Stromal cell of bone marrow (primary cell): ENCODE measurements at places on chromosomes 1 and 21.

DNA sequence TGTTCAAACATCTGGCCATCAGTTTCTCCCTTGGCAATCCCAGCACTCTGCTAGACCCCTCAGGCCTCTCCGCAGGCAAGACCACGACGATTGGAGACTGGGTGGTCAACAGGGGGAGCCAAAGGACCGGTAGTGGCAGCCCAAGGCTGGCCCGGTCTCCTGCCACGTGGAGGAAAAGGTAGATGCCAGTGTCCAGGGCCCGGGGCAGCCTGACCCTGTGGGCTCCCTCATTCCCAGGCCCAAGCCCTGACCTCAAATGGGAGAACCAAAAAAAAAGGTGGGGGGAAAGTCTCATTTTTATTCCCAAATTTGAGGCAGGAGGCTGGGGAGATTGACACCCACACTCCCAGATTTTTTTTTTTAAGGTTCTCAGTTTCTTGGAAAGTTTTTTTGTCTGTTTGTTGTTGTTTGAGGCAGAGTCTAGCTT, 24.8 kb downstream of the S100A6 start:
- peak; percentile 38 for DNase-seq

DNA sequence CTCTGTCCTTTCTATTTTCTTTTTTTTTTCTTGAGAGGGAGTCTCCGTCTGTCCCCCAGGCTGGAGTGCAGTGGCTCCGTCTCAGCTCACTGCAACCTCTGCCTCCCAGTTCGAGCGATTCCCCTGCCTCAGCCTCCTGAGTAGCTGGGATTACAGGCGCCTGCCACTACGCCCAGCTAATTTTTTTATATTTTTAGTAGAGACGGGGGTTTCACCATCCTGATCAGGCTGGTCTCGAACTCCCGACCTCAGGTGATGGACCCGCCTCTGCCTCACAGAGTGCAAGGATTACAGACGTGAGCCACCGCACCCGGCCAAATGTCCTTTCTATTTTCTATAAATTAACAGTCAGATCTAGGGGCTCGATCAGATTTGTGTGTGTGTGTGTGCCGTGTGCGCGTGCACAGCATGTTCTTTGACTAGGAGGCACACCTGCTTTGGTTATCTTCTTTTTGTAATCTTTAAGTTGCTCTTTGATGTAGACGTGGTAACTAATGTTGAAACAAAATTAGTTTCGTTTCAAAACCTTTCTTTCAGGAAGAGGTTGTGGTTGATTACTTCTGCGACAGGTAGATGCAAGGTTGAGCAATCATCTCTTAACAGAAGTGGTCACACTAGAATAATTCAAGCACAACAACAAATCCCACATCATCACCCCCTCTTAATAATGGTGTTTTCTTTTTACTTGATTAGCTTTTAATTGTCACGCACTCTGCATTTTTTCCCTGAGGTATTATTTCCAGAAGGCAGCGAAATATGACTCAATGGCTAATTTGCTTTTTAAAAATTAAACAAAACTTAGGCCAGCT, 779 bp upstream of the DEGS1 start:
- DNase-seq, result no peak

DNA sequence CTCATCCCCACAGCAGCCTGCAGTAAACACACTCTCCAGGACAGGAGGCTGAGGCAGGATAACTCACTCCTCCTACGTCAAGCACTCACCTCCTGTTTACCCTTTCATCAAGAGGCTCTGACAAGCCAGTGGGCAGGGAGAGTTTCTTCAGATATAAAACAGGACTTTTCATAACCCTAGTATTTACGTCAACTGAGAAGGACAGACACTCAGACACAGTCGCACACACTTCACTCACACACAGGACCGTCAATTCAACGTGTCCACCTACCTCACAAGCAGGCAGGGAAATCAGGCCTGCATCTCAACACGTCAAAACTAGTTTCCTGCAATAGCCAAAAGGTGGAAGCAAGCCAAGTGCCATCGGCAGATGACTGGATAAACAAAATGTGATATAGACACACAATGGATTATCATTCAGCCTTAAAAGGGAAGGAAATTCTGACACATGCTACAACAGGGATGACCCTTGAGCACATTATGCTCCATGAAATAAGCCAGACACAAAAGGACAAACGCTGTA, 48.6 kb downstream of the ITPKB start:
- no peak for DNase-seq

DNA sequence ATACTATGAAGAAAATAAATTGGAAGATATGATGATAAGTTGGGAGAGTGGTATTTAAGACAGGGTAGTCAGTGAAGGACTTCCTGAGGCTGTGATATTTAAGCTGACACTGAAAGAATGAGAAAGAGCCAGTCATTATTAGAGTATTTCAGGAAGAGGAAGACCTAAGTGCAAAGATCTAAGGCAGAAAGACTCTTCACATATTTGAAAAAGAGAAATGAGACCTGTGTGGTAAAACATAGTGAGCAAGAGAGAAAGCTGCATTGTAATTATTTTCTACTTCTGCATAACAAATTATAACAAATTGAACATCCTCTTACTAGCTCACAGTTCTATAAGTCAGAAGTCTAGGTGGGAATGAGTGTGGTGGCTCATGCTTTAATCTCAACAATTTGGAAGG, 34.6 kb upstream of the DOCK7 start:
- DNase-seq, result no peak

- no peak for DNase-seq
Observed at GRCh38 chr21:46128106-46128932, 27.1 kb downstream of the FTCD start.

GRCh38 chr1:64975740-64976139, 9.4 kb upstream of the JAK1 start:
- no peak for DNase-seq

- no peak for DNase-seq
Observed at GRCh38 chr1:156436141-156437036, 64.2 kb downstream of the MEF2D start.

DNA sequence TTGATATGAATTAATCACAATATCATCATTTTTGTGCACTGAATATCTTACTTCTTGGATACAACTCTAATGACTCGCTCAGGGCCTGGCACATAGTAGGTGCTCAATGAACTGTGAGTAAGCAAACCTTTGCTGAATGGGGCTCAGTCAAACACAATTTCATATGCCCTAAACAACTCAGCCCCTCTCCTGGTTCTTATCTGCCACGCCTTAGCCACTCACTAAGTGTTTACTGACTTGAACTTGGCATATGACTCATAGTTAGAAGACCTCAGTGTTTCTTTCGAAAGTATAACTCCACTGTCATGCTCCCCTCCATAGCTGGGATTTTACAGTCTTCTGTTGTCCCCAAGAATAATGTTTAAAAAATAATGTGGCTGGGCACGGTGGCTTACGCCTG, 4.8 kb upstream of the IFNLR1 start:
- no peak for DNase-seq

DNA sequence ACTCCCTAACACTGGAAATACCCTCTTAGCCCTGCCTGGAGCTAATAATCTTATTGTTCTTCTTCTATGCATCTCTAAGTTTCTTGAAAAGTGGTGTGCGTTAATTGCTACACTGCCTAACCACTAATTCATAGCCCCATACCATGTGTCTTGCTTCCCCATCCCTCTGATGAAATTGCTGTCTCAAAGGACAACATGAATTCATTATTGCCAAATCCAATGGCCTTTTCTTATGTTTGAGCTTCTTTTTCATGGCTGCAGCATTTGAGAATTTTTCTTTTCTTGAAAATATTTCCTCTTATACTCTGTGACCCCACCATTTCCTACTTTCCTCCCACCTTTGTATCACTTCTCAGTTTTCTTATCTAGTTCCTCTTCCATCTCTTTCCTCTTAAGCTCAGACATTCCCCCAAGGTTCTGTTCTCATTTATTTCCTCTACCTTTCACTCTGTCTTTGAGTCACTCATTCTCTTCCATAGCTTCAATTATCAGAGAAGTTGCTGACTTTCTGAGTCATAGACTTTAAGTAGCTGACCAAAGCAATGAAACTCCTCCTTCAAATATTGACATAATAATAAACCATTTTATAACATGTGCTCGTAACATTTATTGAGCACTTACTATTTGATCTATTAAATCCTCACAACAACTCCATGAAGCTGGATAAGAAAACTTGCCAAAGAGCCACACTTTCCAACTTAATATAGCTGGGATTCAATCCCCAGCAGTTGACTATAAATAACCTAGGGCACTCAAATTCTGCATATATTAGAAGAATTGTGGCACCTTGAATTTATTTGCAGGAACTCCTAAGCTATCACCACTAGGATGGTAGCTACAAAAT, 35.5 kb upstream of the ATP6V1G3 start:
- DNase-seq, result no peak

- no peak for DNase-seq
Observed at GRCh38 chr1:1920608-1921458, 1.8 kb upstream of the TMEM52 start.

GRCh38 chr1:149846593-149847466, 52.5 kb upstream of the BOLA1 start:
- DNase-seq, result no peak

GRCh38 chr1:244960904-244961303, 96.6 kb upstream of the HNRNPU start:
- no peak for DNase-seq

- DNase-seq, result no peak
Observed at GRCh38 chr1:13494712-13495111, 19.1 kb downstream of the LRRC38 start.

DNA sequence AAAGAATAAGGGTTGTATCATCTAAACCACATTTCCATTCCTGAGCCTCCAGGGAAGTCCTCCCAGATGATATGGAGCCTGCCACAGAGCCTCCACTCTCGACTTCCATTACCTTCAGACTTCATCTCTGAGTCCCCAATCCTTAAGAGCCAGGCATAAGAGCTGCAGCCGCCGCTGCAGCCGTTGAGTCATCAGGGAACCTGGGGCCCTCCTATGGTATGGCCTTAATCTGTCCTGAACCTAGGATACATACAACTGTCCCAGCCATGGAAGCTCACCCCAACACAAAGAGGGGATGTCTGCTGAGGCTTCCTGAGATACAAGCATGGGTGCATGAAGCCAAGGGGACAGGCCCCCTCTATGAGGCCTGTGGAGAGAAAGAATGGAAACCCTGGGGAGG, 16.3 kb downstream of the TAL1 start:
- no peak for DNase-seq

DNA sequence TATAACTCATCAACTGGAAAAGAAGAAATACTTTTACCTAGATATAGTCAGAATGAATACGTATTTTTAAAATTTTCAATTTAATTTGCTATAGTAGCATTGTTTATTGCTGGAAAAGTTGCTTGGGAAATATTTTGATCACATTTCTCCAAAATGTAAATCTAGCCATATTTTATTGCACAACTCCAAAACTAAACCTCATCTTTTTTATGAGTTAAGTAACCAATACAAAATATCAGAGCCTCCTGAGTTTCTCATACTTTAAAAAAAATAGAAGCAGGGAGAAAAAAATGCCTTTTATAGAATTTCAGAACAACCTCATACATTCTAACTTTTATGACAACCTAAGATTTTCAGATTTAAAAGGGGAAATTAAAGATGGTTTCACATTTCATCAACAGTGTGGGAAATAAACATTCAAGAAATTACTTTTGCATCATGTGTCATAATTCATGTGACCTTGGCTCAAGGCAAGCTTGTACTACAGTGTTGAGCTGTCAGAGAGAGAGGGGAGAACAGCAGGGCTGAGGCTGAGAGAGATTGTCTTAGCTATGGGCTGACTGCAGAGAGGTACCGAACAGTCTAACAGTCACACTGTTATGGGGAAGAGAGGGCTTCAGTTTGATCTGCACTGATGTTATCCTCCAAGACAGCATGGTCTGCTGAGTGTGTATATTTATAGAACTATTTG, 519.0 kb downstream of the LTN1 start:
- peak; percentile 64 for DNase-seq

- no peak for DNase-seq
Observed at GRCh38 chr1:209038735-209039134, 544.8 kb upstream of the CAMK1G start.

DNA sequence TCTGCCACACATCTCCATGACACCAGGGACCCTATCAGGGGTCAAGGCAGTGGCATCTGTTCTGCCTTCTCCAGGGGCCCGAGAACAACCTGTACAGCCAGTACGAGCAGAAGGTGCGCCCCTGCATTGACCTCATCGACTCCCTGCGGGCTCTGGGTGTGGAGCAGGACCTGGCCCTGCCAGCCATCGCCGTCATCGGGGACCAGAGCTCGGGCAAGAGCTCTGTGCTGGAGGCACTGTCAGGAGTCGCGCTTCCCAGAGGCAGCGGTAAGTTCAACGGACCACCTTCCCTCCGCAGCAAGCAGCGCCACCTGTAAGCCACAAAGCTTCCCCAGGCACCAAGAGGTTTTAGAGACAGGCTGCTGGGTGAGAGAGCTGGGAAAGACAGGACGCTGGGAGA, 15.9 kb downstream of the MX2 start:
- no peak for DNase-seq

DNA sequence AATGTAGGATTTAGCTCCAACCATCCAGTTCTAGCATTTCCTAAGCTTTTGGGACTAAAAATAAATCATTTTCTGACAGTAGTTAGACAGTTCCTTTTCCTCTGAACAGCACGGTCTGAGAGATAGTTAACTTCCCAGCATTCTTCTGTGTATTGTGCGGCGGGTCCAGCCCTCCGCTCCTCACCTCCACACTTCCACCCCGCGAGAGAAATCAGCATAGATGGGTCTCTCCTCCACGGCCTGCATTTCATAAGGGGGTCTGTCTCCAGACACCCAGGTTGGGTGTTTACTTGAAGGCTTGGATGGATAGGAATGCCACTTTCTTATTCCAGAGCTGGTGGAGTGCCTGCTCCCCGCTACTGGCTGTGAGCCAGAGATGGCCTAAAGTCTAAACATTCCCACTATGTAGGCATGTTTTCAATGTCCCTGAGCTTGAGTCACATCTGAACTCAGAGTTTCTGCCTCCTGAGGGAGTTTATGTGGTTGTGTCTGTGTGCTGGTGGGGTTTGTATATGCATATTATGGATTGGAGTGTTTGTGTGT, 38.0 kb upstream of the PPP2R5A start:
- DNase-seq, result peak; percentile 36

DNA sequence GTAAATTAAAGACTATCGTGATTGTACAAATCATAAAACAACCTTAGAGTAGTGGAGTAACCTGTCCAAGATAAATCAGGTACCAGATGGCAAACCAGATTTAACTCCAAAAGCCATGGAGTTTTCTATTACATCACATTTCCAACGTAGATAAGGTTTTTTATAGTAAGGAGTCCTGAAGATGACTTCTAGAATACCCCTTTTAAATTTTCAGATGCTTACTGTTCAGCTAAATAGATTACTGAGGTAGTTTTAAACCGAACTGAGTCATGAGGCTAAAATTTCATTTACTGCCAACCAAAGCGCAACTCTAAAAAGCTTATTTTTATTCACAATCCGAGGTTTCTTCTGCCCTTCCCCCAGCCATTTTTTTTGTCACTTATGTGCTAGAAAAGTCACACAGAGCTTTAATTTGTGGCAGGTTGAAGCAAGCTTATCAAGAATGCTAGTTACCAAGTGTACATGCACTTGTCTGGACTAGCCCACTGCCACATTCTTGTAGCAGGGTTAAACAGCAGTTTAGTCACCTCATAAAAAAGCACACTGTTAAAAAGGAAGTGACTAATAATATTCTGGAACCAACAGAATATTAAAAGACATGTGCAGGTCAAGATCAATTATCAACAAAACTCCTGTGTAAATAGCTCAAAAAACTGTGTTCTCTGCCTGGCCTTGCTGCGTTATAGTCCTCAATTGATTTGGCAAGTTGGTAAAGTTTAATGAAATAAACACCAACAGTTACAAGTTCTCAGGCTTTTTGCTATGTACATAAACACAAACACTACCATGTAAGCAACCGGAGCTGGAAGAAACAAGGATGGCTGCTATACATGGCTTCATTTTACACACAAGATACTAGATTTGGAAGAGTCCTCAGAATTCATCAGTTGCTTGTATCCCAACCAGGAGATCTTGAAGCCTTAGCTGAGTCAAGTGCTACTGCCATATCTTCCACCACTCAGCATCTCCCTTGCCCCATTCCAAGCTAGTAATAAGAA, 180.3 kb upstream of the DMRTA2 start:
- DNase-seq, result peak; percentile 21
